ENCODE measurements at places on chromosomes 13 and 19.

- DNase-seq: no peak
Measured at GRCh38 chr13:85508683-85509329, 290.4 kb downstream of the SLITRK6 start.

- no peak for DNase-seq
Measured at GRCh38 chr13:23460921-23461320, 27.4 kb upstream of the SACS start.

DNA sequence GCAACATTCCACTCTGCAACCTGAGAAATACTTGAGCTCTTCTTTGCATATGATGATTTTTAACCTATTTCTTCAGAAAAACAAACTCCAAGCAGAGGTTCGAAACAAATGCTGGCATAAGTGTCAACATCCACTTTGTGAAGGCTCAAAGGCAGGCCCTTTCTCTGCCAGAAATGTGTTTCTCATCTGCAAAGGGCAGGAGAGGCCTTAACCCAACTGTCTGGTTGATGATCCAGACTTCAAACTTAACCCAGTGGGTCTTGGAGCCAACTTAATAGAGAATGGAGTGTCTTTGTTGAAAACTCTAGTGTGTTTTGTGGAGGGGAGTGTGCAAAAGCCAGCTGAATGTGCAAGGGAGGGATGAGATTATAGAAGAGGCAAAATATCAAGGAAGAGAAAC is 28.3 kb upstream of the ZNF507 start:
- no peak for DNase-seq

DNA sequence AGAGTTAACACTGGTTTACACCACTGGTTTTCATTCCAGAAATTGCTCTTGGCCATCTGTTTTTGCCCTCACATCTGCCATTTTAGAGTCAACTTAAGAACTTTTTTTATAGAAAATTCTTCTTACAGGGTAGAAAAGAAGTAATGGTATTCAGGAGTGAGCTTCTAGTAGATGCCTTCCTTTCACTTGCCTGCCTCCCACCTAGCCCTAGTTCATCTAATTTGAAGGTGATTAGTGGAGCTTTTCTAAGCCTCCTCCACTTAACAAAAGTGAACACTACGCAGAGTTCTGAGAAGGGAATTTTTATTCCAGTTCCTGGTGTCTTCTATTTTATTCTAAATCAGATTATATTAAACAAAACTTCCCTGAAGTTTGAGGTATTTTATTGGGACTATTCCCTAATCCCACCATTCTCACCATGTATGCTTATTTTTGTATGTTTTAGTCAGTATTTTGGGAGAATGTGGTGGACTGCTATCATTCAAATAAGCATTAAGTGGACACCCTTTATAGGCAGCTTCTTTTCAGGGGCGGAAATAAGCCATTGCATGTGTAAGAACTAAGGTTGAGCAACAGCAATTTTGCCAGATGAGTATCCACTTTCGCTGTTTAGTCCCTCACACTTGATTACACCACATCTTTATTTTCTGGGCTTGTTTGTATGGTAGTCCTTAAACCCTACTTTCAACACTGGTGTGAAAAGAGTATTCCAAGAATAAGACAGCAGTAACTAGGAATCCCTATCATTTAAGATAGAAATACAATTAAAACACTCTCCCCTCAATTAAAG is 156.9 kb downstream of the ENOX1 start:
- DNase-seq: no peak

DNA sequence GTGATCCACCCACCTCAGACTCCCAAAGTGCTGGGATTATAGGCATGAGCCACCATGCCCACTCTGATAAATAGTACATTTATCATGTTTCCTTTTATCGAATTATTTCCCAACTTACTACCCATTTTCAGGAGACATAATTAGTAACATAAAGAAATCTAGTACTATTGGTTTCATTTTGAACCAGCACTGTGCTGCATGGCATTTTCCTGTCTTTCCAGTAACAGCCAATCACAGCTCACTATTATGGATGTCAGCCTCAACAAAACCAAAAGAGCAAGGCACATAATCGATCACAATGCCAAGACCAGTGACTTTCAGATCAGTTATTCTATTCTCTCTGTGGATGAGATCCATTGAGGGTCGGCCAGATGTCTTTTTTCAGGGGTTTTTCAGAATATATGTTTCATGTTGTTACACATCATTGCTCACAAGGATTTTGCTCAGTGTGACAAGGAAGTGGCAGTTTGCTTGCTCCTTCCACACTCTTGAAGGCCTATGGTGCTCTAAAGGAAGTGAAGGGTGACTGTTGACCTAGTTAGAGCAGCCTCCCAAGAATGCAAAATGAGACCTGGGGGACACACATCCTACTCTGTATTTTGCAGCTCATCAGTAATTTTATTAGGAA is 233.4 kb downstream of the KCNRG start:
- DNase-seq: no peak

DNA sequence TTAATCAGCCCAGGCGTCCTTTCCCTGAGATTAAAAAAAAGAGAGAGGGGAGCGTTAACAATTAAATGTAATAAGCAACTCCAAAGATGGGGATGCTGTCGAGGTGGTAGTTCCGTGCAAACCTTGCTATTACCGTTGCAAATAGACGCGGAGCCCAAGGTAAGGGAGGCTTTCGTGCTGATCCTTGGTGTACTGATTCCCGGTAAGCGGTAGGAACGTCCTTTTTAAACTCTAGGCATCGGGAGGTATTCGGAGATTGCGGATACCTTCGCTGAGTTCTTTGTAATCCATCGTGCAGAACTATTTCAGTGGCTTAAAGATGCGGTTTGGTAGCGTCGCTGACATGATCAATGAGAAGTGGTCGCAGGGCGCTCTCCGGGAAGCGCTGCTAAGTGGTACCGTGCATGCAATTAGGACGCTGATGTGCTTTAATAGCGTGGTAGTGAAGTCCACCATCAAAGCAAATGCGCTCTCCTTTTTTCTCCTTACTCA is 3.1 kb downstream of the SLITRK5 start:
- DNase-seq: no peak

DNA sequence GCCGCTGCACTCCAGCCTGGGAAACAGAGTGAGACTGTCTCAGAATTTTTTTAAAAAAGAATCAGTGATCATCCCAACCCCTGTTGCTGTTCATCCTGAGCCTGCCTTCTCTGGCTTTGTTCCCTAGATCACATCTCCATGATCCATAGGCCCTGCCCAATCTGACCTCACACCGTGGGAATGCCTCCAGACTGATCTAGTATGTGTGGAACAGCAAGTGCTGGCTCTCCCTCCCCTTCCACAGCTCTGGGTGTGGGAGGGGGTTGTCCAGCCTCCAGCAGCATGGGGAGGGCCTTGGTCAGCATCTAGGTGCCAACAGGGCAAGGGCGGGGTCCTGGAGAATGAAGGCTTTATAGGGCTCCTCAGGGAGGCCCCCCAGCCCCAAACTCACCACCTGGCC is at the start of gene KLK2:
Gene KLK2, plus strand, starts transcription at position 384 of the 400 bp plus-strand sequence. CDS start 35 bp downstream, outside the sequence.
- no peak for DNase-seq

GRCh38 chr13:97273341-97273831 is 51.3 kb downstream of the MBNL2 start:
- no peak for DNase-seq

GRCh38 chr19:46366620-46367292 is 19.9 kb downstream of the PPP5C start:
- DNase-seq: no peak

DNA sequence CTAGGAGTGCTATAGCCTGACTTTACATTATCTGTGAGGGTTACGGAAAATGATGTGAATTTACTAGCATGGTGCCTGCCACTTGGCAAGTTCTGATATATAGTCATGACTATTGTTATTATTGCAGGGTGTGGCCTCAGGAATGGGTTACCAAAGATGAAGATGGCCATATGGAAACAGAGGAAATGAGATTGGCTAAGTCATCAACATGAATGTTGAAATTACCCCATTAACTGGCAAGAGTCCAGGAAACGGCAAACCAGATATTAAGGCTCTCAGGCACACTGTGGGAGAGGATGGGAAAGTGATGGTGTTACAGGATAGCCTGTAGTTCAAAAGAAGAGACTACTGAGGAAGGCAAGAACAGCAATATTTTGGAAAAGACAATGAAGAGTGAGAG is 183.3 kb downstream of the KCNRG start:
- DNase-seq: no peak

DNA sequence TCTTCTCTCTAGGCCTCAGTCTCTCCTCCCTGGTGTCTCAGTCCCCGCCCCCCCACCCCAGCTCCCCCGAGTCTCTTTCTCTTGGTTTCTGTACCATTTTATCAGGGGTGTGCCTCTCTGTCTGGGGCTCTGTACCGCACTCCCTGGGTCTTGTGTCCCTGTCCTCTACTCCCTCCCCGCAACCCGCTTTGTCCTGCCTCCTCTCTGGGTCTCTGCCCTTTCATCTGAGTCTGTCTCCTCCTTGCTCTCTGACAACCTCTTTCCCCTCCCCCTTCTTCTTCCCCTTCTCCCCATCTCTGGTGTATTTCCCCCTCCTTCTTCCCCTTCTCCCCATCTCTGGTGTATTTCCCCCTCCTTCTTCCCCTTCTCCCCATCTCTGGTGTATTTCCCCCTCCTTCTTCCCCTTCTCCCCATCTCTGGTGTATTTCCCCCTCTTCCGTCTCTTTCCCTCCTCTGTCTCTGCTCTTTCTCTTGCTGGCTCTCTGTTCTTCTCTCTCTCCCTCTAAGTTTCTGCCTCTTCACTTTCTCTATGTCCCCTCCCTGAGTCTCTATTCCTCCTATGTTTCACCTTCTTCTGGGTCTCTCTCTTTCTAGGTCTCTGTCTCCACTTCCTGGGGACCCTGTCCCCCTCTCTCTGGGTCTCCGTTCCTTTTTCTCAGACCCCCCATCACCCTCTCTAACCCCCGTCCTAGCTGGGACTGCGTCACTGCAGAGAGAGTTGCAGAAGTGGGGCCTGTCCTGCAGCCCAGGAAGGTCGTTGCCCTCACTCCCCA is 2.2 kb upstream of the KCNC3 start:
- no peak for DNase-seq

GRCh38 chr13:85799097-85799582 is at the start of gene SLITRK6:
Gene SLITRK6, minus strand, starts transcription at chr13:85799419. Its CDS starts 2,911 bp downstream, at chr13:85796508.
- DNase-seq: peak; percentile 49

- DNase-seq: no peak
Measured at GRCh38 chr19:3234800-3235199, 10.3 kb downstream of the CELF5 start.

DNA sequence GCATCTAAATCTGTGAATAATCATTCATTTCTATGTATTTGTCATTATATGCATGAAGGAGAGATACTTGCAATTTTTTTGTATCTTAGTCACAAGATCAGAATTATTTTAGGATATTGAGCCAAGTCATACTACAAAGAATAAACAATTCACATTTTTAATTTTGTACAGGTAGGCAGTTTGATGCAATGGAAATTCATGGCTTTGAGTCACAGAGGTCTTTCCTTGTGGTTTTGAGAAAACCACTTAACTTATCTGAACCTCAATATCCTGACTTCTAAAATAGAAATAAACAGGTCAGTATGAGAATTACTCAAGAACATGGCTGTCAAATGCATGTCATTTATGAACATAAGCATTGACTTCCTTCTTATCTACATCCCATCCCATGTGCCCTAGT is 221.4 kb upstream of the SLC10A2 start:
- DNase-seq: no peak

DNA sequence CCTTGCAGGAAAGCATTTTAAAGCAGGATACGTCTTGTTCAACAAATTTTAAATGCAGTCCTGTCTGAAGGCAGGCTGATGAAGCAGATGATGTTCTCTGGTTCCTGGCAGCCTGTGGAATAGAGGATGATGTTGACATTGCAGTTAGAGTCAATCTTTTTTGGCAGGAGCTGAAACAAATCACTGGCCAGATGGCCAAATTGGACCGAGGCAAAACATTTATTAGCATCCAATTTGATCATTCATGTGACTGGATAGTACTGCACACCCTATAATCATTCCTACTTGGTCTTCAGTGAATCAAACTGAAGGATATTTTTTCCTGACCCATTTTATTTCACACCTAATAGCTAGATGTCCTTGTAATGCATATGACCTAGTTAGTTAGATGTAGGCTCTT is 172.2 kb upstream of the SLC10A2 start:
- DNase-seq: no peak

- peak; percentile 28 for DNase-seq
Measured at GRCh38 chr19:10450853-10451609, 30.7 kb downstream of the PDE4A start.

DNA sequence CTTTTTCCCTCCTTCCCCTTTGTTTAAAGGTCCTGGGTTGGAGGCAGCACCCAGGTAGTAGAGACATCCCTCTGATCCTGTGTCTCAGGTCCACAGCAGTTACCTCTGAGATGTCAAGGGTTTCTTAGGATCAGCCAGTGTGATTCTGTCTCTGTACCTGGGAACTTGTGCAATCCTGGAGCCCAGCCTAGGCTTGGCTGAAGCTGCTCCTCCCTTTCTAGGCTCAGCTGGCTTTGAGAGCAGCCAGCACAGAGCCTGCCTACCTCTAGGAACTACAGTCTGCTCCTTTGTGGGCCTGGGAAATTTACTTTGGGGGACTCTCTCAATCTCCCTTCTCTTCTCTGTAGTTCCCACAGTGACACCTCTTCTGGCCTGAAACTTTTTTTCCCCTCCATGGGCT is 171.6 kb downstream of the MTUS2 start:
- no peak for DNase-seq

- no peak for DNase-seq
Measured at GRCh38 chr13:25281193-25281934, 5.9 kb downstream of the MTMR6 start.

DNA sequence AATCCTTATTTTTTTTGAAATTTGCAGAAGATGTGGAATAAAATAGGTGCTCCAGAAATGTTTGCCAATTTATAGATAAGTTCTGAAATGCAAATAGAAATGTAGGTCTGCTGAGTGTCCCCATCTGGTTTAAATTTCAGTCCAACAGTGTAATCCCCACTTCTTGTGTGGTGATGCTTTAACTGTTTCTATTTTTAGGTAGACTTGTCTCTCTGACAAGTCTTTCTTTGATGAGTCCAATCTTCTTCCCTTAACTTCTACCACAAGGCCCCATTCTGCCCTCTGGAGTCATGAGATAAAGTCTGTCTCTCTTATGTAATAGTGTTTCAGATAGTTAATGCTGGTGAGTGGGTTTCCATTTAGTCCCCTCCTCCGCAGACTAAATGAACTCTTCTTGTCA is 390.4 kb downstream of the RFC3 start:
- no peak for DNase-seq

DNA sequence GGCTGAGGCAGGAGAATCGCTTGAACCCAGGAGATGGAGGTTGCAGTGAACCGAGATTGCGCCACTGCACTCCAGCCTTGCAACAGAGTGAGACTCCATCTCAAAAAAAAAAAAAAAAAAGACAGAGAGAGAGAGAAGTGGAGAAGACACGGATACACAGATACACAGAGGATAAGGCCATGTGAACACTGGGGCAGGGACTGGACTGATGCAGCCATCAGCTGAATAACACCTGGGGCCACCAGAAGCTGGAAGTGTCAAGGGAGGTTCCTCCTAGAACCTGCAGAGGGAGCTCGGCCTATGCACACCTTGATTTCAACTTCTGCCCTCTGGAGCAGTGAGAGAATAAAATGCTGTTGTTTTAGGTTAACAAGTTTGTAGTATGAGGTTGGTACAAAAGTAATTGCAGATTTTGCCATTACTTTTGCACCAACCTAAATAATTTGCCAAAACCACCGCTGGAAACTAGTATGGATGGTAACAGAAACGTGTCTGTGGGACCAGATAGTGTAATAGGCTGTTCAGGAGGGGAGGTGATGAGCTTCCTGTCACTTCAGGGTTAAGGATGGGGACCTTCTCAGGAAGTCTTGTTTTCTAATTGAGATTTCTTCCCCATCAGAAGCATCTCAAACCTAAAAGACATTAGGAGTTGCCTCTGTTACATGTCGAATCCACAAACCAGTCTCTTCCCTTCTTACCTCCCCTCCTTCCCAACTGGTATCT is 36.4 kb upstream of the IGSF23 start:
- peak; percentile 78 for DNase-seq

Data from HAP-1 (cell line).